ENCODE measurements at places on chromosomes 4 and X. TPM values are rescaled to one million over a fixed set of nuclear protein-coding genes. Genes with fewer than 3 reads are reported as not detected.

DNA sequence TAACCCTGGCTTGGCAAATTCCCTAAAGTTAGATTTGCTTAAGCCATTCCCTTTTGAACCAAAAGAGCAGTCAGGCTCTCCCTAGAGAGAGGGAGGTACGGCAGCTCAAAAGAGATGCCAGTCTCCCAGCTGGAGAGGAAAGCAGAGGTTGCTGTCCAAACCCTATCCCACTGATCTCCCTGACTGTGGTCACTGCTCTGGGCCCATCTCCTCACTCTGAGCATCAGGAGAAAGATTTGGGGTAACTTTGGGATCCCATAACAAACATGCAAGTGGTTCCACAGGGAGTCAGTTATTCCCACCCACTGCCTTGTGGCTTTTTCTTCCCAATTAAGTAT, 17.1 kb downstream of the ACSL1 start:
- DNase-seq: no peak

DNA sequence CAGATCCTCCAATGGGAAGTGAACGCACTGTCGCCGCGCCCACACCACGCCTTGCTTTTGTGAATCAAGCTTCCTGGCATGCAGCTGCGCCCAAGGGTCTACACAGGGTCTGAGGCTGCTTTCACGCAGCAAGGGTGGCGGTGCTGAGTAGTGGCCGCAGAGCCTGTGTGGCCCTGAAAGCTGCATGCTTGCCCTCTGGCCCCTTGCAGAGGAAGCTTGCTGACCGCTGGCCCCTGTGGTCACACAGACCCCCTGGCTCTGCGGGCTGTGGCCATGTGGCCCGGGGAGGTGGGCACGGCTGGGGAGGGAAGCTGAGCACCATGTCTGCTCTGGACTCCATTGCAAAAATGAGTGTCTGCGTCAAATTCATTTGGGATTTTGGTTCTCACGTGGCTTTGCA, 8.8 kb downstream of the DOK7 start:
- no peak for DNase-seq

DNA sequence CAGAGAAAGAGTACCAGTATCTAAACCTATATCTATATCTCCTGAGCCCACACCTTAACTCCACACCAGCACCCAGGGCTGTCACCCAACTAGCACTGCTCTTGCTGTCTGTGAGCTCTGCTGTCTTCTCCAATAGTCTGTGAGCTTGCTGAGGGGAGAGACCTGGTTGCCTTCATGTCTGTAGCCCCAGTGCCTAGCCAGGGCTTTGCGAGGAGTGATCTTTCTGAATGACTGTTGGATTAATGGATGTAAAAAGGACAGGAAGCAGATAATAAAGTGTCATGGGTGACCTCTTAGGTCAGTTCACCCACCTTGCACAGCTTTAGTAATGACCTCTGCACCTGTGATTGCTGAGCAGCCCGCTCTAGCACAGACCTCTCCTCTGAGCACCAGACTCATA, 30.5 kb downstream of the CNGA2 start:
- DNase-seq: no peak

DNA sequence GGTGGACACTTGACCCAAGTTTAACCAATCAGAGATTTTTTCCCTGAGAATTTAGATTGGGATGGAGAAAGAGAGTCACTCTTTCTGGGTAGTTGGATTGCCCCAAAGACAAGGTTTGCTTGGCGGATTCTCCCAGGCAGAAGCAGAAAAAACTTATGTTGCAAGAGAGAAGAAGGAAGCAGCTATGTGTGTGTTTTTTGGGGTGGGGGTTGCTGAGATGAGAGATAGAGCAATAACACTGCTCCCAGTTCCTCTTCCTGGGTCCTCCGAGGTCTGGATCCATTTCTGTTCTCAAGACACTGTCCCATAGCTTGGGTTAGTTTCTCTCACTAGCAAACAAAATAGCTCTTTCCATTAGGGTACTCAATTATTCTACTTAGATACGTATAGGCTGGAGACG, 222.1 kb downstream of the STIM2 start:
- no peak for DNase-seq

GRCh38 chrX:118521435-118521834, 25.8 kb downstream of the DOCK11 start:
- DNase-seq: no peak

GRCh38 chr4:19823781-19824180, 427.9 kb upstream of the SLIT2 start:
- DNase-seq: no peak

DNA sequence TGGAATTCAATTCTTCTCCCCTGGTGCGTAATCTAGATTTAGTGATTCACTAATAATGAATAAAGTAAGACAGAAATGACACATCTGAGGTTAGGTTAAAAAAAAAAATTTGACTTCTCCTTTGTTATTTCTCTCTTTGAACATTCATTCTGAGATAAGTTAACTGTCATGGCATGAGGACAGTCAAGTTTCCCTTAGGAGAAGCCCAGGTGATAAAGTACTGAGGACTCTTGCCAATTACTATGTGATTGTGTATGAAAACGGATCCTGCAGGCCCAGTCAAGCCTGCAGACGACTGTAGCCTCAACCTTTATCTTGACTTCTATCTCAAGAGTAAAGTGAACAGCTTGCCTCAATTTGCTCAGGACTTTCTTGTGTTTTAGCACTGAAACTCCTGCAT, 293.2 kb downstream of the PRR32 start:
- no peak for DNase-seq

GRCh38 chr4:66000510-66001117, 330.3 kb upstream of the EPHA5 start:
- DNase-seq: no peak

GRCh38 chrX:13732246-13733067, 2.0 kb downstream of the TRAPPC2 start:
- DNase-seq: no peak

DNA sequence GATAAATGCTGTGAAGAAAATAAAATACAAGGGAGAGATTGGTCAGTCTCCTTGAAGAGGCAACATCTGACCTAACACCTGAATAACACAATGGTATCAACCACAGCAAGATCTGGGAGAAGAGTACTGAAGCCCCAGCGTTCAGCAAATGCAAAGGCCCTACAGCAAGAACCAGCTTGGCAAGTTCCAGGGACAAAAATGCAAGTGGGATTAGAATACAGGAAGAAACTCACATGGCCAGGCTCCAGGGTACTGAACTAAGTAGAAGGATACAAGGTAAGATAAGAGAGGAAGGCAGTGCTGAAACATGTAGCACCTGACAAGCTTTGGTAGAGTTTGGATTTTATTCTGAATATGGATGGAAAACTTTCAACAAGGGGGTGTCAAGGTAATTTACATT, 3.6 kb downstream of the SMIM14 start:
- DNase-seq: no peak

GRCh38 chr4:112823606-112824005, 186.7 kb downstream of the LARP7 start:
- DNase-seq: no peak

DNA sequence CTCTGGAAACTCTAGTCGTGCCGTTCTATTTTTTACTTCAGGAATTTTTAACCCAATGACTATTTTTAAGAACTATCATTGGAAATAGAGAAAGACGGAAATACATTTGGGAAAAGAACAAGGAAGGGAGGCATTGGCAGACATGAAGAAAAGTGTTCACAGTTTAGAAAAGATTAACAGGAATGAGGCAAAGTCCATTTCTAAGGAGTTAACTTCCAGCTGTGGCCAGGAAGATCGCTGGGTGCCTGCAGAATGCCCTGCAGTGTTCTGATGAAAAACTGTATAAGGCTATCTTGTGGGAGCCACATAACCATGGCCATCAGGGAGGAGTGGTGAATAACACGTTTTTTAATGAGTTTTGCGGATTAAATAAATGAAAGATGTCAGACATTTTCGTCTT, 150.6 kb upstream of the VCX3A start:
- no peak for DNase-seq

GRCh38 chr4:38189445-38189844, 229.2 kb downstream of the PTTG2 start:
- no peak for DNase-seq

GRCh38 chr4:171875291-171875690, 62.1 kb downstream of the GALNTL6 start:
- no peak for DNase-seq

GRCh38 chrX:151870602-151871001, 42.1 kb upstream of the MAGEA4 start:
- no peak for DNase-seq

- DNase-seq: no peak
Measured at GRCh38 chr4:25861280-25861950, 1.4 kb downstream of the SEL1L3 start.

DNA sequence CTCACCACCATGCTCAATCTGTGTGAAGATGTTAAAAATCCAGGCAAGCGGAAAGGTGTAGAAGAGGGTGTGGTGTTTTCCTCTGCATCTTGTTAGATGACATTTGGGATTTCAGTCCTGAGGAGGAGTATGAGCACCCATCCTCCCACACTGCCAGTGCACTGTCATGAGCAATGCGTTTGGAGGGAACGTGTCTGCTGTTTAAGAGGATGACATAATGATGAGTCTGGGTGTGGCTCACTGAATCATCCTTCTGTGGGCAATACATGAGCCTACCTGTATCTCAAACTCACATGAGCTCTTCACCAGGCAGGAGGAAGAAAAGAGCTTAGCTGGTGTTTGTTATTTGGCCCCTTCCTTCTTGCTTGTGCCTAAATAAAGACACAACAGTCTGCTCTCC, 67.9 kb upstream of the ARX start:
- DNase-seq: no peak

DNA sequence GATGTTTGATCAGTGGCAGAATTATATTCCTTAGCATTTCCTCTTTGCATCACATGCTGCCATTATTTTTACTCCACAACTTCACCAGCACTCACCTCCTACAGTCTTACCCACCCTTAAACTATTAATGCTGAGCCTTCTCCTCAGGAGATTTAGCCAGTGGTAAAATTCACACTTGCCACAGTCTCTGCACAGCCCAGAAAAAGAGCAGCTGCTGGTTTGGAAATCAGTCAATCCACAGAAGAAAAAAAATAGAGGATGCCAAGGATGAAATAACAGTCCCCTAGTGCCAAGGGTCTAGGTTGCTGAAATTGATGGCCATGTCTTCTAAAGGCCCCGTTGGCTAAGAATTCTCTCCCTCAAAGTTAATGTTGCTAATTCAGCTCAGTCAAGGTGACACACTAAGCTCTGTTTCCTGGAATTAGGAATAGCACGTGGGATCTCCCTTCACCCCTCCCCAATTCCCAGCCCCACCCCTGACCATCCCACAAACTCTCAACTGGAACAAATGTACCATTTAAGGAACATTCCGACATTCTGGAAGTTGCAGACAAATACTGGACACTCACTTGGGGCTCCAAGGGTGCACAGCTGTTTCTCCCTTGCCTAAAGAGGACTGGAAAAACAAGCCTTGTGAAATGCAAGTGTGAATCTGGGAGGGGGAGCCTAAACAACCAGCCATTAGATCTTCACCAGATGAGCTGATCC, 5.7 kb downstream of the ATP1B4 start:
- DNase-seq: no peak

- DNase-seq: no peak
Measured at GRCh38 chrX:136051611-136052010, 66.4 kb downstream of the SLC9A6 start.

GRCh38 chr4:2415881-2416563, 2.4 kb downstream of the ZFYVE28 start:
- no peak for DNase-seq

- DNase-seq: no peak
Measured at GRCh38 chr4:121077496-121077895, 5.2 kb upstream of the NDNF start.

- DNase-seq: no peak
Measured at GRCh38 chr4:76605099-76605563, 170.1 kb downstream of the SHROOM3 start.

- DNase-seq: no peak
Measured at GRCh38 chrX:139640259-139640658, 67.7 kb downstream of the MCF2 start.

Gene NR0B1
- not detected for total RNA-seq

Gene XAGE2
- total RNA-seq: not detected

Gene MMRN1
- total RNA-seq: 58.0 TPM

Gene PNMA6F
- not detected for total RNA-seq

Gene SMIM10L2A
- 0.64 TPM for total RNA-seq

Gene OTOP1
- 0.34 TPM for total RNA-seq

Gene ESX1
- not detected for total RNA-seq

Gene ZRSR2
- total RNA-seq: 6.5 TPM

Gene SOD3
- 39.6 TPM for total RNA-seq

Gene HSD17B10
- 81.6 TPM for total RNA-seq

Gene MAGEA3
- total RNA-seq: not detected

Gene SSX3
- not detected for total RNA-seq

Gene AMOT
- 7.5 TPM for total RNA-seq

Data from esophagus squamous epithelium (tissue), 5 donors.